NCI-H526 (cell line): ENCODE measurements at places on chromosomes 11 and 22.

DNA sequence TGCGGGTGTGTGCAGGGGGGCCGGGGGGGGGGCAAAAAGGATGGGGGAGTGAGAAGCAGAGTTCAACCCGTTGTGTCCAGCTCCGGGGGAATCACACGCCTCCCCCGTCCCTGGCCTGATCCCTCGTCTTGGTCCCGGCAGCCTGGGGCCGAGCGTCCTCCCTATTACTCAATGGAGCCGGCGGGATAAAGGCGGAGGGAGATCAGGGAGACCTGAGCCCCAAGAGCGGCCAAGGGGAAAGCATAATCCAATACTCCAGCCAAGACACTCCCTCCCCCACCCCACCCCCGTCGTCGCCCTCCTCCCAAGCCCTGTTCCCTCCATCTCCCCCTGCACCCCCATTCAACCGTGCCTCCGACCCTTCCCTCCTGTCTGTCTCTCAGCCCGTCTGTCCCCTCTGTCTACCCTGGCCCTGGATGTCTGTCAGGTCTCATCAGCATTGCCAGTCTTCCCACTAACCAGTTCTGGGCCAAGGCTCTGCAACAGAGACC lies 2.6 kb downstream of the PHOX2A start:
- no peak for DNase-seq

DNA sequence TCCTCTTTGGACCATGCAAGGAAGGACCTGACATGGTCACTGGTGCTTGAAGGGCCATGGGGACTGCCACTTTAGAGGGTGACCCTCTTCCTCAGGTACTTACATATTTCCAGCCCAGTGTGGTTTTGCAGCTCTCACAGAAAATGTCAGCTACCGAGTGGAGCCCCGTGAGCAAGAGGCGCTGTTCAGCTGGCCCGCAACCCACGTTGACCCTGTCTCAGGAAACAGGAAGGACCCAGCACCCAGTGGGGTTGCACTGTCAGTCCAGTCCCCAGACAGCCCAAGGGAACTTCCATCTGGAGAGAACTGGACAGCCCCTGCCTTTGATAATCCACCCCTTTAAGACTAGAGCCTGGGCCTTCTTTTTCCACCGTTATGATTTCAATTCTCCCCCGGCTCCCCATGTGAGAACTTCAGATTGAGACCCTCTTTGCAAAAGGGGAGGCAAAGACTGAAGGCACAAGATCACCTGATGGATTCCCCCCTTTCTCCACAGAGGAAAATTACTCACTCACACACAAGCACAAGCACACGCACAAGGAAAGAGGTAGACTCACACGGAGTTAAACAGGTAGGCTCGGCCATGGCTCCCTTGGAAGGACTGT lies 3.4 kb downstream of the YPEL4 start:
- DNase-seq, result no peak

DNA sequence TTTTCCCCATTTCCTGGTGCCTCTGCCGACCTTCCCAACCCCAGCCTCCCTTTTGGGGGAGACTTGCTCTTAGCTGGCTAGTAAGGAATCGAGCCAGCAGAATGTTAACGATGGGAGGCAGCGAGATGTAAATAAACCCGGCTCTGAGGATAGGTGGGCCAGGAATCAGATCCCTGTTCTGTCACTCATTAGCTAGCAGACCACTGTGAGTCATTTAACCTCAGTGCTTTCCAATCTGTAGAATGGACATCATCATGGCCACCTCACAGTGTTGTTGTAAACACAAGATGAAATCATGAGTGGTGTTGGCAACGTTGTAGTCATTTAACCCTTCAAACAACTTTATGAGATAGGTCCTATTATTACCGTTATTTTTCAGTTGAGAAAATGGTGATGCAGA lies 208.6 kb downstream of the KIRREL3 start:
- no peak for DNase-seq

DNA sequence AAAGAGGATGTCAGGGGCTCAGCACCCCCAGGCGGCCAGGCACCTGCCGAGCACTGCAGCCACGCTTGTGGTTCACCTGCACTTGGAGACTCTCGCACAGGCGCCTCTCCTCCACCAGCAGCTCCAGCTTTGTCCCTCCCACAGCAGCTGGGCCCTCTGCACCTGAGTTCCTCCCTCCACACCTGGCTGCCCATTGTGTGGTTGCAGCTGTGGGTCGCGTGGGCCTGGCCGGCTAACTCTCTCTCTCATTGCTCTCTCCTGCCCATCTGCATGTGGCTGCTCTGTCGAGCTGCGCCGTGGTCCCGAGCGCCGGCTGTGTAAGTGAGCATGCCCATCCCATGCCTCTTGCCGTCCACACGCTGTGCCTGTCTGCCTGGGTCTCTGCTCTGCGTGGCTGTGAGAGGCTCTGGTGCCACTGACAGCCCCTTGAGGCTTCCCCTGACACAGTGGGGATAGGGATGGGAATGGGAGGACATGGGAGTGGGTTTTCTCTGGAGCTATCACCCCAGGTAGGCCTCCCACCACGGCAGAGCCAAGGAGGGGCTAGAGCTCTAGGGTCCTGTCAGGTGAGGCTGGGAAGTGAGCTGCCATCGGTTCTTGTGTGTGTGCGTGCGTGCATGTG lies 8.5 kb upstream of the ACR start:
- DNase-seq, result peak; percentile 47

GRCh38 chr11:73962101-73962705 lies 11.4 kb downstream of the DNAJB13 start:
- no peak for DNase-seq

GRCh38 chr11:105181100-105181499 lies 41.5 kb upstream of the CARD18 start:
- DNase-seq, result no peak
